Activated naive CD8-positive, alpha-beta T cell treated with anti-CD3 and anti-CD28 coated beads, Interleukin-2, amount 10 ng/mL, durations not matched to agents 7 days and 5 days (primary cell): ENCODE measurements at places on chromosomes 3 and 15. TPM values are rescaled to one million over a fixed set of nuclear protein-coding genes. Genes with fewer than 3 reads are reported as not detected.

GRCh38 chr3:164302622-164303021, 775.7 kb downstream of the SI start:
- no peak for DNase-seq

- DNase-seq: no peak
Measured at GRCh38 chr3:64392001-64392400, 166.7 kb upstream of the PRICKLE2 start.

- no peak for DNase-seq
Measured at GRCh38 chr3:134904776-134905646, 110.0 kb downstream of the EPHB1 start.

DNA sequence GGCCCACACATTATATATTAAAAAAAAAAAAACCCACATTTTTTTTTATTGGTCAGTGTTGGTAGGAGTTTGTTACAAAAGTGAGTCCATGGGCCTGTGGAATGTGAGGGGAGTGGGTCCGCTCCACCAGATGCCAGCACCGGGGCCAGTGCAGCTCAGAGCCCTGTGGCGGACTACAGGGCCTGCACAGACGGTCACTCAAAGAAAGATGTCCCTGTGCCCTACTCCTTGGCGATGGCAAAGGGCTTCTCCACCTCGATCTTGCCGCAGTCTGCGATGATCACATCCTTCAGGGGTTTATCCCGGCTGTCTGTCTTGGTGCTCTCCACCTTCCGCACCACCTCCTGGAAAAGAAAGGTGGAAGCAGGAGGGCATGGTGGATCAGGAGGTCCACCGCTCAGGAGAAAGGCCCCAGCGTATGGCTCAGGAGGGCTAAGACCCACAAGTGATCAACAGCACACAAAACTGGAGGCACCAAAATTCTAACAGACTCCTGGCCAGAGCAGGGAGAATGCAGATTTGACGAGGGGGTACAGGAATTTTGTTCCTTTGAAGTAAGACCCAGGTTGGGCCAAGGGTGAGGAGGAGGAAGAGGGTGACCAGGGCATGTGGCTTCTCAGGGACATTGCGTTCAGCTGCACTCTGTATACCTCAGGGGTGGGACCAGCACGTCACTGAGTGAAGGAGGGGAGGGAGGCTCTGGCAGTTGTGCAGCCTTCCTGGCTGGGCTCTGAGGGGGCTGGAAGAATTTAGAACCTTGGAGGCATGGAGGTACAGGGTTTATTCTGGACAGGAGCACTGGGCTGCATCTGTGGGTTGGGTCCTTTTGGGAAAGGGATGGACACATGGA, 4.5 kb downstream of the SNX22 start:
- DNase-seq: no peak

DNA sequence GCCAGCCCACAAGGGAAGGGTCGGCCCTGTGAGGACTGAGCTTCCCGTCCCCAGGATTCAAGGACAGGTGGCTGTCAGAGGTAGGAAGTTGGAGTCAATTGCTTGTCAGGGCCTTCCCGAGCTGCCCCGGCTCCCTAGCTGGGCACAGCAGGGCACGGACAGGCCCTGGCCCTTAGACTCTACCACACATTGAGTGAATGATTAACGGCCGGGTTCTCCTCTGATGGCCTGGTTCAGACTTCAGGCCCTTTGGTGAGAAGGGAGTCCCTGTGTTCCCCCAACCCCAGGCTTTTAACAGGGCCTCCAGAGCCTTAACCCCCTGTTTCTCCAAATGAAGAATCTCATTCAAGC, 16.4 kb upstream of the FGD5 start:
- DNase-seq: no peak

DNA sequence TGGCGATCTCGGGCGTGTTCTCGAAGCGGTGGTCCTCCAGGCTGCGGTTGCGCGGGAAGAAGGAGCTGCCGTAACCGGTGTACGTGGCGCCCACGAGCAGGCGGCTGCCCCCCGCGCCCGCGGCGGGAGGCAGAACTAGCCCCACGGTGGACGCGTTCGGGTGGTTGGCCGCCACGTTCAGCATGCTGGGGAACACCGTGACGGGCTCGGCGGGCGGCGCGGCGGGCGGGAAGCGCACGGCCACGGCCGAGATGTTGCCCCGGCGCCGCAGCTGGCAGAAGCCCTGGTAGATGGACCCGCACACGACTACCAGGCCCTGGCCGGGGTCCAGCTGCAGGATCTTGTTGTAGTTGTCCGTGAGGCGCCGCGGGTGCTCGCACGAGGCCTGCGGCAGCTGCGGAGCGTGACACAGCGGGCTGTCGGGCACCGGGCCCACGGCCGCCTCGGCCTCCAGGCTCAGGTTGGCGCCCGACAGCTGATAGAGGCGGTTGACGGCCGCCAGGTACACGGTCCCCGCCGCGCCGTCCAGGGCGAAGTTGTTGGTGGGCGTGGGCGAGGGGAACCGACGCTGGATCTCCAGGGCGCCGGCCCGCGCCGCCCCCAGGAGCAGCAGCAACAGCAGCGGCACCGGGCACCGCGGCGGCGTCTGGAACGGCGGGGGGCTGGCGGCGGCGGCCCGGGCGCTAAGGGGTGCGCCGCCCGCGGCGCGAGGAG, 397 bp downstream of the PLXND1 start:
- peak; percentile 52 for DNase-seq

GRCh38 chr3:150238995-150239619, 169.0 kb upstream of the TSC22D2 start:
- DNase-seq: no peak

DNA sequence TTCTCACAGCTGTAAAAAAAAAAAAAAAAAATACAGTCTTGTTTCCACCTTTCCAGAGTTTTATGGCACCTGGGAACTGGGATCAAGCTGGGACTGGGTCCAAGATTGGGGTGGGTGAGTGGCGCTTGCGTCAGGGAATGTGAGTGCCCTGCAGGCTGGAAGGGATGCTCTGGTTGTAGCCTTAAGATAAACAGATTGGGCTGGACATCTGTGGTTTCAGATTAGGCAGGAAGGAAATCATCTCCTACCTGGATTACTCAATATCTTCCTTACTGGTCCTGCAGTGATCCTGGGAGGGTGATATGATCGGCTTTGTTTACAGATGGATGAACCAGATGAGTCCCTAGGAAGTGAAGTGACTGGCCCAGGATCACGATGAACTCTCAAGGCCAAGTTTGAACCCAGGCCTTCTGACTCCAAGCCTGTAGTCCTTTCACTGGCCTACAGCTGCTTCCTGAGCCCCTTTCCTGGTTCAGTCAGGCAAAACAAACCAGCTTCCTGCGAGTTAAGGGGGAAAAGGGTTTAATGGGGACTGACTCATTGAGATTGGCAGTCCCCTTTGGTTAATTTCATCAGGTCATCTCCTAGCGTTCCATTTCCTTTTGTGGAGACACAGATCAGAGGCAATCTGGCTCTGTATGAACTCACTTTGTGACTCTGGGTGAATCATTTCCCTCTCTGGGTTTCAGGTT, 179.8 kb downstream of the THSD4 start:
- DNase-seq: no peak

- no peak for DNase-seq
Measured at GRCh38 chr3:45088543-45089358, 57.4 kb downstream of the CDCP1 start.

- DNase-seq: no peak
Measured at GRCh38 chr3:52502001-52502400, 6.9 kb downstream of the STAB1 start.

GRCh38 chr3:140510303-140510861, 167.5 kb upstream of the TRIM42 start:
- no peak for DNase-seq

DNA sequence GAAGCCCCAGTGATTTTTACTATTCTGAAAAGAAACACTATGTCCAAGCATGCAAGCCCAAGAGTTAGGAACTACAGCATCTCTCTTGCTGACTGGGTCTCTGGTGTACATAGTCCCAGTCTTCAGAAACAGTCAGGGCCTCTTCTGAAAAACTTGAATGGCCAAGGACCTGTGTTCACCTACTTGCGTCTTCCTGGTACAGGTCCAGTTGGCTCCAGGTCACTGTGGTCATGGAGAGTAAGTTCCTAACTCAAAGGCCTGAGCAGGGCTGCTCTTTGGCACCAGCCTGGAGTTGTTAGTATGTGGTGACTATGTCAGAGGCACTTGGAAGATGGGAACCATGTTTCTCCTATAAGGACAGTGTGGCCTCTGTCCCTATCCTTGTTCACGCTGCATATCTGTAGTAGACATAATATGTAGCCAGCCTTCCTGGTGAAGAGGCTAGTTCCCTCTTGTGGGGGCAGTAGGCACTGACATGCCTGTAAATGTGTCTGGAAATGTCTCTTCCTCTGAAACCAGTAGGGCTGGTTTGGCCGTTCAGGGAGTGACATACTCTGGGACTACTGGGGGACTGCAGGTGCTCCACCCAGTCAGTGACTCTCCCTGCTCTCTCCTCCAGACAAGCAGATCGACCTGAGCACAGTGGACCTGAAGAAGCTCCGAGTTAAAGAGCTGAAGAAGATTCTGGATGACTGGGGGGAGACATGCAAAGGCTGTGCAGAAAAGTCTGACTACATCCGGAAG, 2.6 kb upstream of the RBM15B start:
- peak; percentile 20 for DNase-seq

DNA sequence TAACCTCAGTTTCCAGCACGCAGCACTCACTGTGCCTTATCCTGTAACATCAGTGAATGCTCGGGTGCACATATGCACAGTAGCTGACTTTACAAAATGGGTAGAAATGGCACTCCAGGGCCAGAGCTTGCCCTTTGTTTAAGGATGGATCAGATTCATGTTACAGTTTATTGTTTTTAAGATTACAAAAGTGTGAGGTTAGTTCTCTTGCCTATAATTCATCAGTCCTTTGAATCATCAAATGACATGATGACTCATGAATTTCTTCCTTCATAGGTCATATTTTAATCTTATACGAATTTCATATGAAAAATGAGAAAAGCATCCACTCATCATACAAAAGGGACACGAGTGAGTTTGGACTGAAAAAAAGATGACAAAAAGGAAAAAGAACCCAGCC, 545.3 kb downstream of the GBE1 start:
- DNase-seq: no peak

DNA sequence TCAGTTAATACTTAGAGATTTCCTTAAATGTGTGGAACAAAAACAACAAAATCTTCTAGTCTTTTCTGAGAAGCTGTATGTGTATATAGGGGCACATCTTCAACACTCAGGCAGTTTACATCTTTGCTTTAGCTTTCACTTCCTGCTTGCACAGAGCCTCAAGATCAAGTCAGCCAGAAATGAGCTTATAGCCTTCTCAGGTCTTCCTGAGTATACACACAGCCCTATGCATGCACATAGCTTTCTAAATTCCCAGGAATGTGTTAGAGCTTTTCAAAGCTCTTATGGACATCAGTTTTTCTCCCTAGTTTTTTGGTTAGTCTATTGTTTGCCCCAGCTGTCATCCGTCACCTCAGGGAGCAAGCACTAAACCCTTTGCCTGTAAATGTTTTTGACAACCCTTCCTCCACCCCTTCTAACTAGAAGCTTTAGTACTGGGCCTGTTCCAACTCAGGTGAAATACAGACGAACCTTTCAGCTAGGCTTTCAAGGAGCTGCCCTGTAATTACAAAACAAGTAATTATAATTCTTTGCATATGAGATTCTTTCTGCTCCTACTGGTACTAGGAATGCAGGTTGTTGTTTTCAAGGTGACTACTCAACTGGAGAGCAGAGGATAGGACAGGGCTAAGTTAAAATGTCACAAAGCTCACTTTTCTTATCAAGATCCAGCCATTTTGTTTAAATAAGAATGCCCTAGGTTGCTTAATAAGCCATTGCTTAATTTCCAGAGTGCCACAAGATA, 22.6 kb upstream of the MTMR10 start:
- DNase-seq: no peak

- DNase-seq: no peak
Measured at GRCh38 chr3:178480274-178480673, 56.0 kb upstream of the KCNMB2 start.

- no peak for DNase-seq
Measured at GRCh38 chr15:88810446-88810845, 7.2 kb downstream of the ACAN start.

- no peak for DNase-seq
Measured at GRCh38 chr15:46815240-46815639, 902.1 kb upstream of the SEMA6D start.

DNA sequence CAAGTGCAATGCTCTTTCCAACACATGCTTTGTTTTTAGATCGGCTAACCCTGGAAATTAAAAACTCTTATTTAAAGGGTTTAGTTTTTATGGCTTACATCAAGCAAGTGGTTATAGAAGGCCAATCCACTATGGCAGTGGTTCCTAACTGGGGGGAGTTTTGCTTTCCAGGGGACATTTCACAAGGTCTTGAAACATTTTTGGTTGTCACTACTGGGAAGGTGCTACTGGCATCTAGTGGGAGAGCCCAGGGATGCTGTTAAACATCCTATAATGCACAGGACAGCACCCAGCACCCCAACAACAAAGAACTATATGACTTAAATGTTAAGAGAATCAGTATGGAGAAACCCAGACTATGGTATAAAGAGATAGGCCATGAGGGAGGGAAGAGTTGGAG, 439.0 kb downstream of the NTRK3 start:
- no peak for DNase-seq

GRCh38 chr3:157354722-157355121, 81.9 kb upstream of the PTX3 start:
- no peak for DNase-seq

DNA sequence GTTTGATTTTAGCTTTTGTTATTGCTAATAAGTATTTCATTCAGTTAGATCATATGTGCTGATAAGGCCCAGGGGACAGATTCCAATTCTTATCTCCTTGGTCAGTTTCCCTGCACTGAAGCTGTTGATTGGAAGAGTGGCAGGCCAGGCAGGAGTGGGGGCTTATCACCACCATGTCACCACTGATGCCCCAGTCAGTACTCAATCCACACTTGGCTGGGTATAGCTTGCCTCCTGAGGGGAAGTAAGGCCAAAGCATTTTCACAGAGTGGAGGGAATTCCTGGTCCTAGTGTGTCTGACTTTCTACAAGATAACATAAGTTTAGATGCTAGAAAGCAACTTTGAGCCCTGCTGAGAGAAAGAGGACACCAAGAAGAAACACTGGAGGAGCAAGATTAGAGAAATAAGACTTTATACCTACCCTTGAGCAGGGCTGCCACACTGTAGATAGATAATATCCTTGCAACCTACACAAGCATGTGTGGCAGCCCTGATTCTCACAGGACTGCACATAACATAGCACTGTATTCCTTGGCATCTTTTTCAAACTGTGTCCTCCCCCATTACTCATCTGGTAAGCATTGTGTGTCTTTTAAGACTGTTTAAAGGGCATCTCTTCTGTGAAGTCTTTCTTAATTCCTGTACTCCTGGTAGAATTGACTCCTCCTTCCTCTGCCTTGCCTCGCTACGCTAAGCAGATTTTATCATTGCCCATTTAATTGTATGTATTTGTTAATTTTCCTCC, 24.3 kb downstream of the OXNAD1 start:
- no peak for DNase-seq

Gene HSPBAP1
- 11.9 TPM for total RNA-seq

Gene GABRR3
- total RNA-seq: not detected

Gene IMPG2
- total RNA-seq: 0.42 TPM

Gene RPL35A
- 1,049 TPM for total RNA-seq

Gene SYNPR
- not detected for total RNA-seq

Gene CYP19A1
- total RNA-seq: not detected

Gene PLOD2
- total RNA-seq: 0.42 TPM

Gene ESYT3
- total RNA-seq: 0.19 TPM

Gene PCYT1A
- total RNA-seq: 58.4 TPM

Gene MAPKAPK3
- total RNA-seq: 195 TPM

Gene SLC28A1
- total RNA-seq: not detected

Gene SPINK8
- not detected for total RNA-seq

Gene LCTL
- not detected for total RNA-seq

Gene CKMT1B
- not detected for total RNA-seq
